ENCODE measurements at places on chromosomes 1 and 21. TPM values are rescaled to one million over a fixed set of nuclear protein-coding genes. Genes with fewer than 3 reads are reported as not detected.

The SLC19A2 gene
- polyA plus RNA-seq, result 7.4 TPM

The TMIGD3 gene
- 0.24 TPM for polyA plus RNA-seq

DNA sequence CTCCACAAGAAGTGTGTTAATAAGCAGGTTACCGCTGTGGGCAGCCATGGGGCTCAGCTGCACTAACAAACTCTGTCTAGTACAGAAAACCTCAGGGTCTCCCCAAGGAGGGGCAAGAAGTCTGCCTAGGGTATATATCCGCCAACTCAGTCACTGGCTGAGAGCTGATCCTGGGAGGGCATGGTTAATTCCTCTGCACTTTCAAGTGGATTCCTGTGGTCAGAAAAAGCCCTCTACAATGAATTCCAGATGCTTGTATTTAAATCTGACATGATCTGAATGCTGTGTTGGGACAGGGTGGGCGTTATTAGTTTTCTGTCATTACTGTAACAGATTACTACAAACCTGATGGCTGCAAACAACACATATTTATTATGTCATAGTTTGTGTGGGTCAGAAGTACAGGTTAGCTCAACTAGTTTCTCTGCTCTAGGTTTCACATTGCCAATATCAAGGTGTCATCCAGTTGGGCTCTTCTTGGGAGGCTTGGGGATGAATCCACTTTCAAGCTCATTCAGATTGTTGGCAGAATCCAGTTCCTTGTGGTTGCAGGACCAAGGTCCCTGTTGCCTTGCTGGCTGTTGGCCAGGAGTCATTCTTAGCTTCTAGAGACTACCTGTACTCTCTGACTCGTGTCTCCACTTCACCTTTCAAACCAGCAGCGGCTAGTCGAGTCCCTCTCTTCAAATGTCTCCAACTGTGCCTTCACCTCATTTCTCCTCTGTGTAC lies 8.0 kb upstream of the SELE start:
- no peak for DNase-seq

GRCh38 chr1:116508984-116509980 lies 61.5 kb downstream of the CD58 start:
- DNase-seq, result no peak

The LCE2A gene
- not detected for polyA plus RNA-seq

The FNBP1L gene
- polyA plus RNA-seq, result 45.1 TPM

The TFB2M gene
- polyA plus RNA-seq, result 11.7 TPM

GRCh38 chr21:40567501-40567900 lies 279.5 kb downstream of the DSCAM start:
- DNase-seq, result no peak

The FABP3 gene
- polyA plus RNA-seq, result 160 TPM

The ZNF648 gene
- 0.16 TPM for polyA plus RNA-seq

- DNase-seq, result no peak
These were observed 1.8 kb downstream of the CD160 start for GRCh38 chr1:145720878-145721671.

DNA sequence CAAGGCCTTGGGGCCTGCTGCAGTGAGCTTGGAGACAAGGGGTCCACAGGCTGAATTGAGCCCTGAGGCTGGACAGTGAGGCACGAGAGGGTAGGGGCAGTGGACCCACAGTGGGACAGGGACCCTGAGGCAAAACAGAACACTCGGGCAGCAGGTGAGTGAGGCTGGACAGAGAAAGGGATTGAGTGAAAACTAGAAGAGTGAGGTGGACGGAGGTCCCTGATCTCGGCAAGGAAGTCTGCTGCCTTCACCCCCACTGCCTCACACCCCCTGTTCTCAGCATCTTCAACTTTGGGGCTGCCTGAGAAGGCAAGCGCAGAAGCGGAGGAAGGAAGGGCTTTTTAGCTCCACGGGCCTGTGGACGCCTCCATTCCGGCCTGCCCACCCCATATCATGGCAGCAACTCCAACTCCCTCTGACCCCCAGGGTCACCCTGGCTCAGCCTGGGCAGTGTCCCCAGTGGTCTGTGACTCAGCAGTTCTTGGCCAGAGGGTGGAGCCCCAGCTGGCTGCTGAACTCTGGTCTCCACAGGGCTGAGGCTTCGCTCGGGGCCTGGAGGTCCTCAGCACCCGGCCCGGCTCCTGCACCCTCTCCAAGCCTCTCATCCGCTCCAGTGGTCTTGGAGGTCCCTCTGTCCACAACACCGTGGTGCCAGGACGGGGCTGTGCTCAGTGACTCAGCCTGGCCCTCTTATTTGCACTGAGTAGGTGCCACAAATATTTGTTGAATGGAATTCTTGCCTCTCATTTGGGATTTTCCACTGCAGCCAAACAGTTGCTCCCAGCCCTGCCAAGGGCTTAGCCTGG lies 60.0 kb upstream of the EPS8L3 start:
- DNase-seq, result no peak

- no peak for DNase-seq
These were observed 48.1 kb downstream of the TENT5C start for GRCh38 chr1:117653732-117654492.

DNA sequence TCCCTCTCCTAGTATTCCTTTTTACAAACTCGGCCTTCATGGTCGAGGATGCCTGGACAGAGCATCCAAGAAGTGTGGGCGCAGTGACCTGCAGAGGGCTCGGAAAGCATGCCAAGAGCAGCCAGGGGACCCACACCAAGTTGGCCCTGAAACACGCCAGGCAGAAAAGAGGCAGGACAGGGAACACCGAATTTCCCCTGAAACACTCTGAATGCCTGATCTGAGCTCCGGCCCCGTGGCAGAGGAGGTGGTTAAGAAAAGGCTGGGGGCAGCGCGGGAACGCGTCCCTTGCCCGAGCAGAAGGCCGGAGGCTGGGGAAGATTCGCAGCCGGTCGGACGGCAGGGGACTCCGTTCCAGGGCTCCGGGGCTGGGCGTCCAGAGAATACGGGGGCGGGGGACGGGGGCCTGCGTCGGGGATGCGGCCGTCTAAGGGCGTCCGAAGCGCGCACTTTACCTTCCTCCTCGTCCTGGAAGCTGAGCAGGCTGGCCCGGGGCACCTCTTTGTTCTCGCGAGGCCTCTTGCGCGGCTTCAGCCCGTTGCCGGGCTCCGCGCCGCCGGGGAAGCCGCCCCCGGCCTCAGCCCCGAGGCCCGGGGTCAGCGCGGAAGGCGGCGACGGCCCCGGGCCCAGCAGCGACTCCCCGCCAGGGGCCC lies 558 bp downstream of the PAXBP1 start:
- DNase-seq, result no peak

The SYT11 gene
- 14.1 TPM for polyA plus RNA-seq

The F11R gene
- polyA plus RNA-seq, result 11.4 TPM

GRCh38 chr1:218397752-218398339 lies 52.7 kb downstream of the TGFB2 start:
- DNase-seq, result no peak

The WNT4 gene
- 5.3 TPM for polyA plus RNA-seq

DNA sequence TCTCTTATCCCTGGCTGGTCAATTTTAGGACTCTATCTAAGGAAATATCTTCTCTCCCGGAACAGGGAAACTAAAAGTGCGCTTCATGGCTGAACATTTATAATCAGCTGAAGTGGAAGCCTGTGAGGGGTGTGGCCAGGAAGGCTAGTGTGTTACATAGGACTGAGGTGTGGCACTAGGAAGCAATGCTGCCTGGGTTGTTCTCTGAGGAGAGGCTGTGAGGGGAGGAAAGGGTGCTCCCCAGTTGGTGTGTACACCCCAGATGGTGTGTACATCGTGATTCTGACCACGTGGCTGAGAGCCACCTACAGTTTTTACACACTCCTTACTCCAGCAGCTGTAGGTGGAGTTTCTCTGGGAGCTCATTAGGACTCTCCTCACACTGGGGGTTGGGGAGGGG lies 16.3 kb downstream of the NTPCR start:
- no peak for DNase-seq

GRCh38 chr21:35045542-35046262 lies 3.4 kb downstream of the RUNX1 start:
- no peak for DNase-seq

DNA sequence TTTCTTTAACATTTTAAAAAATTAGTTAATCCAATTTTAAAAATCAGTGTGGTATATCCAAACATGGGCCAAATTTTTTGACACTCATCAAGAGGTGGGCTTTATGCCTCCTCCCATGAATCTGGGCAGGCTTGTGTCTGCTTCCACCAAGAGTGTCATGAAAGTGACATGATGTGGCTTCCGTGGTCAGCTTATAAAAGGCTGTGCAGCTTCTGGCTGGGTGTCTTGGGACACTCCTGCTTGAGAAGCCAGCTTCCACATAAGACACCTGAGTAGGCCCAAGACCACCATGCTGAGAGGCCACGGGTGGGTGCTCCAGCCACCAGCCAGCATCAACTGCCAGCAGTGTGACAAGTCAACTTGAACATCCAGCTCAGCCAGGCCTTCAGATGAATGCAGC lies 74.3 kb upstream of the RUNX3 start:
- DNase-seq, result no peak

- DNase-seq, result no peak
These were observed 20.4 kb upstream of the SRSF4 start for GRCh38 chr1:29202053-29202452.
